ENCODE measurements at places on chromosomes 4 and X. TPM values are rescaled to one million over a fixed set of nuclear protein-coding genes. Genes with fewer than 3 reads are reported as not detected.

Gene RNF175
- total RNA-seq = not detected

Gene PHOX2B
- not detected for total RNA-seq

Gene PDZD4
- total RNA-seq = 0.26 TPM

Gene TMEM165
- total RNA-seq = 87.2 TPM

Measured in activated CD4-positive, alpha-beta T cell treated with anti-CD3 and anti-CD28 coated beads, Interleukin-2, amount 10 ng/mL, durations not matched to agents 24 days and 14 days (primary cell).